ENCODE measurements at places on chromosomes 16 and 17.

DNA sequence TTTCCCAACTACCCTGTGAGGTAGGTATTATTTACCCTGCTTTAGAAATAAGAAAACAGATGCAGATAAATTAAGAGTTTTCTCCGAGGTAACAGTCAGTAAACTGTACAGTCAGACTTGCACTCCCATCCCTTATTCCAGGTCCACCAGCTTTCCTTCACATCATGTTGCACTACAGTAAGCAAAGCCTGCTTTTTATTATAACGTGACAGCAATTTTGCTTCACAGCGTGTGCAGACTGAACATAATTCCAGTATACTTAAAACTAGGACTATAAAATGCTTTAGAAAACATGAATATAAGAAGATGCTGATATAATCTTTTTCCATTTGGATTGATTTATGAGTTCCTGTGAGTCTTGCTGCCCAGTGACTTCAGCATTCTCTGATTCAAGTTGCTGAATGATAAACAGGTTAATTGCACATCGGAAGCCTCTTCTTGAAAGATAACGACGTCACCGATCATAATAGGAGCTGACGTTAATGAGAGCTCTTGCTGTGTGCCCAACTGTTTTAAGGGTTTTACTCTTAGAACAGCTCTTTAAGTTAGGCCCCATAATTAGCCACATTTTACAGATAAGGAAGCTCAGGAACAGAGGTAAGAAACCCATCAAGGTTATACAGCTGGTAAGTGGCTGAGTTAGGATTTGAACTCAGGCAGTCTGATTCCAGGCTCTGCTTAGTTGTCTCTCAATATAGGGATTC lies 1.4 kb downstream of the LIG3 start:
- peak; percentile 55 for DNase-seq

GRCh38 chr16:88382491-88383400 lies at the start of gene ZNF469:
Gene ZNF469 (plus strand): TSS chr16:88382959. CDS start chr16:88427471, 44,512 bp downstream.
- DNase-seq: peak; percentile 67

GRCh38 chr17:64502021-64502420 lies 4.1 kb downstream of the DDX5 start:
- no peak for DNase-seq

GRCh38 chr16:86167061-86167460 lies 268.1 kb downstream of the IRF8 start:
- no peak for DNase-seq

GRCh38 chr16:4393240-4393600 lies 21.6 kb downstream of the VASN start:
- DNase-seq: peak; percentile 48

DNA sequence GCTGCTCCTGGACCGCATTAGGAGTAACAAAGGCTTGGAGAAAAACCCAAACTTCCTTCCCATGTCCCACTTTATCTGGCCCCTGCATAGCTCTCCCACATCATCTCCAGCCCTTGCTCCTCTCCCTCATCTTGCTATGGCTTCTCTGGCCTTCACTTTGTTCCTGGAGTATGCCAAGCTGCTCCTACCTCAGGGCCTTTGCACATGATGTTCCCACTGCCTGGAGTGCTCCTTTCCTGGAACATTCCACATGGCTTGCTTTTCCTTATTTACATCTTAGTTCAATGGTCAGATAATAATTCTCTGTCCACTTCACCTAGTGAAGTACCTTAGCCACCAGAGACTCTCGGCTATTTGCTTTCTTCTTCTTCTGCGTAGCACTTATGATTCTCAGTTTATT lies 4.3 kb upstream of the KSR1 start:
- DNase-seq: no peak

GRCh38 chr16:15650698-15651171 lies 690 bp downstream of the NDE1 start:
- peak; percentile 44 for DNase-seq

GRCh38 chr17:34781571-34782108 lies 179.6 kb downstream of the CCT6B start:
- peak; percentile 77 for DNase-seq

- DNase-seq: peak; percentile 15
Measured at GRCh38 chr17:32302860-32303649, 37.4 kb downstream of the RHBDL3 start.

DNA sequence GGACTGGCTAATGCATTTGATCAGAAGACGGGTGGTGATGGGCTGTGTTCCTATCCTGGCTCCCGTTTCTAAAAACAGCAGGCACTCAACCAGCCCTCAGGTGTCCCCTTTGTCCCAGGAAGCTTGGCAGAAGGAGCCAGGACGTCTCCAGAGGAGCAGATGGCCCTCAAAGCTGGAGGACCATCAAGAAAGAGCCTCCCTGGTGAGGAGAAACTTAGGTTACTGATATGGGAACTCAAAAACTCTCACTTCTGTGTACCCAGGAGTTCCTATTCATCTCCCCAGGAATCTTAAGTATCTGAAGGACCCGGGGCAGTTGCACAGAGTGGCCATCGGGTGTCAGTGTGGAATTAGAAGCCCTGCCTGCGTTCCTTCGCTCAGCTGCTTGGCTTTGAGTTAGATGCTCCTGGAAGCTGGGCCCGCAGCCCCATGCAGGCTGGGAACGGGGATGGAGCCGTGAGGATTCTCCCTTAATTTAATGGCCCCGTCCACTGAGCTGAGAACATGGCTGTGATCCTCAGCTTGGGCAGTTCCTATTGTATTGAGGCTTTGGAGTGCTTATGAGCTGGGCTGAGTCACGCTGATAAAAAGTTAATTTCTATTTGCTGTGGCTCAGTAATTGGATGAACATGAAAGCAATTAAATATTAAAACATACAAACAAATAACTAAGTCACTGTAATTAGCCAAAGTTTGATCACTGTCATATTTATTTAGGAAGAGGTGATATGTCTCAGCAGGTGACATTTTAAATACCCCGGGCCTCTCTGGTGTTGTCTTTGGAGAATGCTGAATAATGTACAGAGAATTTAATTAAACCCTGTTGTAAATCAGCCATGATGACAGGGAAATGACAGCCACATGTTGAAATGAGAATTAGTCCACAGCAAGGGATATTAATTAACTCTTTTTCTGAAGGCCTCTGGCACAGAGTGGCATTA lies 402.1 kb downstream of the SEC14L1 start:
- peak; percentile 85 for DNase-seq

DNA sequence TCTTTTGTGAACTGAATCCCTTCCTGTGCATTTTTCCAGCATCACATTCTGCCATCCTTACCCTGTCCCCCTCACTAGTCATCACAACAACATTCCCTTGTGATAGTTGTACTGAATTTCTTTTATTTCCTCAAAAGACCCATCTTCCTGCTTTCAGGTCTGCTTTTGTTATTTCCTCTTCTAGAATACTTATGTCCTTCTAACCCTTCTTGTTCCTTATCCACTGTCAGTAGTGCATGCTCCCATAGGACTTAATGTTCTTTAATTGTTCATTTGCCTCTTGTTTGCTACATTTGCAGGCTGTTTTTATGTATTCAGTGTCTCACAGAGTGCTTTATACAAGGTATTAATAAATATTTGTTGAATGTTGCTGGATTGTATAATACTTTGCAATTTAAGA lies 73.0 kb downstream of the BCAS3 start:
- no peak for DNase-seq

- peak; percentile 88 for DNase-seq
Measured at GRCh38 chr16:70738083-70738977, 52.5 kb upstream of the MTSS2 start.

DNA sequence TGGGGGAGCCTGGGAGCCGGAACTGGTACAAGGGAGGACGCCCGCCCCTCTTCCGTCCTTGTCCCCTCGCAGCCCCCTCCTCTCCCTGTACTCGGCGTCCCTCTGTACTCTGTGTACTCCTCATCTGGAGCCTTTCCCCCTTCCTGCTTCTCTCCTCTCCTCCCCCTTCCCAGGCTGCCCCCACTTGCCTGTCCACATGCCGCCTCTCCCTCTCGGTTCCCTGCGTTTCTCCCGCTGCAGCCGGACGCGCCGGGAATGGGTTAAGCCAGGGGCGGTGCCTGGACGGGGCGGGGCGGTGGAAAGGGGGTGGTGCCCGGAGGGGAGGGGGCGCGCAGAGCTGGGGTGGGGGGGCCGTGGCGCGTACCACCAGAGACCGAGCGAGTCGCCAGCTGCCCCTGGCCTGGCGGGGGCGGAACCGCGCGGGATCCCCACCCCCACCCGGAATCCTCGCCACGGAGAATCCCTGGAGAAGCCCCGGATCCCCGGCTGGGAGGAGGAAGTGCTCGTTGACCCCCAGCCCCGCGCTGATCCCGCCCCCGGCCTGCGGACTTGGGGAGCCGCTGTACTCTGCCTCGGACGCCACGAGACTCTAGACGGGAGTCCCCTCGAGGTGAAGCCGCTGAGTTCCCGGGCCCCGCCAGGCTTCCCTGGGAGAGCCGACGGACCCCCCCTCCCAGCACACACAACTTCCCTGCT lies 22.6 kb downstream of the GJD3 start:
- peak; percentile 72 for DNase-seq

DNA sequence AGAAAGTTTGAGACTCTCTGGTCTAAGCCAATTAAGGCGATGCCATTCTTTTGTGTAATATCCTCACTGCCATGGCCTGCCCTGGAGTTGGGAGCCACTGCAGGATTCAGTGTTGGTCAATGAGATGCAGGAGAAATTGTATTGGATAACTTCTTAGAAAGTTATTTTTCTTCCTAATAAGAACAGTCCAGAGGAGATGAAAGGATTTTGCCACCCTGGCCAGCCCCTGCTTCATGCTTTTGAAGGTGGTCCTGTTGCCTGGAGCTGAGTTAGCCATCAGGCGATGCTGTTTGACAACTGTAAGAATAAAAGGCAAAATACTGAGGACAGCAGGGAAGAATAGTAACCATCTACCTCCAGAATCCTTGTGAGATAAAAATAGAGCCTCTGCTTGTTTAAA lies 35.4 kb upstream of the CNTNAP4 start:
- no peak for DNase-seq

DNA sequence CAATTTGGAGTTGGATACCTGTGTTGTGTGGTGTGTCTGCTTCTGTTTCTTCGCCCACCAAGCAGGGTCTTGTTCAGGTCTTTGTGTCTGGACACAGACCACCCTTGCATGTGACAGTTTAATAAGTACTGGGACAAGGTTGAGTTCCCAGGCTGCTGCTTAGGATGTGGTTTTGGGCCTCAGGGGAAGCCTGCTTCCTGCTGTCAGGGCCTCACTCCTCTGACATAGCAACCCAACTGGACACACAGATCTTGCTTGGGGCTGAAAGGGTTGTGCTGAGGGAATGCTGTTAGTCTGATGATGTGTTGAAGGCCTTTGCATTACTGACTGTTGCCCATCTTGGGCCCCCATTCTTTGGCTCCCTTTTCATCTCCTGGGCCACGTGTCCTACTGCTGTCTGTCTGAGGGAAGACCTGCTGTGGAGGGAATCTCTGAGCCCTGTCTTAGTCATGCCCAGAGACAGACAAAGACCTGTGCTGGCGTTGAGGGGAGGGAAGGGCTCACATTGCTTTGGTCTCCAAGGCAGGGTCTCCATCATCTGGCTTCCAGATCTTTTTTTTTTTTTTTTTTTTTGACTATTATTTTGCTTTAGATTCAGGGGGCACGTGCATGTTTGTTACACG lies 4.7 kb upstream of the TGFB1I1 start:
- DNase-seq: peak; percentile 51

DNA sequence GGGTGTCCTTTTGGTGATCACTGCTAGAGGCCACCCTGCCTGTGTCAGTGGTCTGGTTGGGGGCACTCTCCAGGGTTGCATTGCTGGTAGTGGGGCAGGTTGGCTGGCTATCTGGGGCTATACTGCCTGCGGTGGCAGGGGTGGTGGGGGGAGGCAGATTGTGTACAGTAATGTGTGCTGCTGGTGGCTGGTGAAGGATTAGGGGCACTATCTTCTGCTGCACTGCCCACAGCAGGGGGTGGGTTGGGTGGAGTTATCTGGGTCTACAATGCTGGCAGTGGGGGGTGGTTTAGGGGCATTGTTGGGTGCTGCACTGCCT lies 204.0 kb upstream of the WSB1 start:
- DNase-seq: no peak

GRCh38 chr16:89761304-89761922 lies 40.1 kb downstream of the ZNF276 start:
- no peak for DNase-seq

- no peak for DNase-seq
Measured at GRCh38 chr16:81635063-81635937, 143.8 kb upstream of the PLCG2 start.

- no peak for DNase-seq
Measured at GRCh38 chr16:52265446-52265861, 281.5 kb downstream of the TOX3 start.

DNA sequence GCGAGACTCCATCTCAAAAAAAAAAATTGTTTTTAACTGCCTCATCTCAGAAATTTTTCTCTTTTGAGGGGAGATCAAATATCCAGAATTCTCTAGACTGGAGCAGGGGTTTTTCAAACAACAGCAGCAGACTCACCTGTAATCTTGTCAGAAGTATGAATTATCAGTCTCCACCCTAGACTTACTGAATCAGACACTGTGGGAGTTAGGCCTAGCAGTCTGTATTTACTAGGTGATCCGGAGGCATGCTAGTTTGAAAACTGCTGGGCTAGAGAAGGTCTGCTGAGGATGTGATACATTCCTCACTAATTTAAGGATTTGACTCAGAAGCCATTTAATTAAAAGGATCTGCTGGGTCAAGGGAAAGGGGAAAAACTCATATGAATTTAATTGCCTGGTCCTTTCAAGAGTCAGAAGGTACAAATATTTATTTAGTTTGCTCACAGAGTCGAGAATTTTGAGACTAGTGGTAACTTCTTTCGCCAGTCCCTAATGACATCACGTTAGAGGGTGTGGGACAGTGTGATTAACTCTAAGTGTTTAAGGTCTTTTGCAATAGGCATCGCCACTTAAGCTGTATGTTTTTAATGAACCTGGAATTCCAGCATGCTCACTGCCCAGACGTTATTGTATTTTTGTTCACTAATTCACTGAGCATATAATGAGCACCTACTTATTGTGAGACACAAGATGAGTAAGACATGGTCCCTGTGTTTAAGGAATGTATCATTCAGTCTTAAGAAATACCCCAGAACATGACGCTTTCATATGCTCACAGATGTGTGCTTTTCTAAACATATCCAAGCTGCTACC lies 14.2 kb downstream of the ATP6V0A1 start:
- DNase-seq: peak; percentile 88

DNA sequence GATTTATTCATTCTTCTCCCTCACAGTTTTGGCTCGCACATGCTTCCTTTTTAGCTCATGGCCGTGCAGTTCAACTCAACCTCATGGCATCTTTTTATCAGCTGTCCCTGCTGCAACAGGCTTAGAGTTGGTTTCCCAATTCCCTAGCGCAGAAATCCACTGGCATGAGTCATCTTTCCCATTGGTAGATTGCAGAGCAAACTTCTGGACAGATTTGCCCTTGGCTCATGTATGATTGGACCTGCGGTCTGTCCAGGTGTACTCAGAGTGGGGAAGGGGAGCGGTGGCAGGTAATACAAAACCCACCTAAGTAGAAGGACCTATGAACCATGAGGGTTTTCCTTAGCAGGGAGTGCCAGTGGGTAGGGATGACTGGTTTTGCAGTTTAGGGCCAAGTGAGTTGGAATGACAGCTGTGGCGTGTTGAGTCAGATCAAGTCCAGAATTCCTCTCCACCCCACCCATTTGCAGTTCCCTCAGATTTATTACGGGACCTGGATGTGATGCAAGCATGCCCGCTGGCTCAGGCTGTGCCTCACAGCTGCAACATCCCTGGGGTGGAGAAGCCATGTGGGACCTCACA lies 584.7 kb downstream of the WWOX start:
- DNase-seq: peak; percentile 51
